ENCODE measurements at places on chromosomes 1 and 21.

DNA sequence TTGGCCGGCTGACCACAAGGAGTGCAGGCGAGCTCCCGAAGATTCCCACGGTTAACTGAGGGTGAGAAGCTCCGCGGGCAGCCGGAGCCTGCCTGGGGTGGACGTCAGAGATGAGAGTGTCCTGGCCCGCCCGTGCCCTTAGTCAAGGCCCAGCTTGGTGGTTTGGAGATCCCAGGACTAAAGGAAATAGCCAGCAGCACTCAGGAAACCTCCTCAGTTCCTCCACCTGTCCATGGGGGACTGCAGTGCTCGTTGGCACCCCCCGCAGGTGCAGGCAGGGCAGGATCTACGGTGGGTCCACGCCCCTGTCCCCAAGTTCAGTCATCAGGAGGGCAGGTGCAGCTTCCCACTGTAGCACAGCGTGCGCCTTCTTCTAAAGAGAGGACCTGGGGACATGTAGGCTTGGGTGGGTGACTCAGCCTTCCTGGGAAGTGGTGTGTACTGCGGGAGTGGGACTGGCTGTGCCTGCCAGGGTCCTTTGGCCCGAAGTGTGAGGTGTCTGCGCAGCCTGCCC lies 32.5 kb downstream of the SLX9 start:
- no peak for DNase-seq

DNA sequence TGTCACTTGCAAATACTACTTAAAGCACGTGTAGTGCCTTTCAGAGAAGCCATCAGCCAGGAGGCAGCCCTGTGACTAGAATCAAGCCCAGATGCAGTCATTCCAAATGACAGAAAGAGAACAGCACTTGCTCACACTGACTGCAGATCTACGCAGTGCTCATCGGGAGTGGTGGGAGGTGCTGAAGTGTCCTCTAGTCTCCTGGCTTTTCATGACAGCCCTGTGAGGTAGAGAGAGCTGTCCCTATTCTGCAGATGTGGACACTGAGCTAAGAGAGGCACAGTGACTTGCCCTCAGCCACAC lies 62.3 kb upstream of the EDN2 start:
- DNase-seq: no peak

- no peak for DNase-seq
These were observed 368.1 kb downstream of the LTN1 start for GRCh38 chr21:28624626-28625025.

DNA sequence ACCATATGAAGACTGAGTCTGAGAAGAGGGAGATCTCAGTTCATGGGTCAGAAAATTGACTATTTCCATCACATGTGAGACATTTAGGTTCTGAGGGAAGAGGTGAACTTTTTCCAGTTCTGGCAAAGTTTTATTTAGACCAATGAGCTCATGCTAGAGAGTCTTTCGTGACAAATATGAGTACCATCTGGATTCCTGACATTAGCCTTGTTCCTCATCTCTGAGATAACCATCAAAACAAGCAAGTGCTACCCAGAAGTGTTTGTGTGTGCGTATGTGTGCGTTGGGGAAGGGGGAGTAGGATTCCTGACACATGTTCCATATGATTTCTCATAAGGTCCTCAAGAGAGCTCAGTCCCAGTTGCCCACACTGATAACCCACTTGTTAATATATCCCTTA lies 120.6 kb downstream of the FASLG start:
- no peak for DNase-seq

DNA sequence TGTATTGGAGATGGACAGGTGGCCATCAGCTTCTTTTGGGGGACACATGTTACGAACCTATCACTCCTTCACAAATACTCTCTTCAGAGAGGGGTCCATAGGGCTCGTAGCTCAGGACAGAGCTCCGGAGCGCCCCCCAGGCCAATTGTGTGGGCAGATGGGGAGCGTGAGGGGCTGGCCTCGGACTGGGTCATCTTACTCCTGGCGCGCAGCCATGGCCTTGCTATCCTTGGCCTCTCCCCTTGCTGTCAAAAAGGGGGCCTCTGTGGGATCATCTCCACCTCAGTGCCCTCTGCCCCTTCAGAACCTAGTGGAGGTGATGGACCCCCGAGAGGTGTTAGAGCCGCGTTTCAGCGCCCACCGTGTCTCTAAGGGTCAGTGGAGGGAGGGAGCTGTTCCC lies 35.0 kb downstream of the ATP5PO start:
- no peak for DNase-seq

DNA sequence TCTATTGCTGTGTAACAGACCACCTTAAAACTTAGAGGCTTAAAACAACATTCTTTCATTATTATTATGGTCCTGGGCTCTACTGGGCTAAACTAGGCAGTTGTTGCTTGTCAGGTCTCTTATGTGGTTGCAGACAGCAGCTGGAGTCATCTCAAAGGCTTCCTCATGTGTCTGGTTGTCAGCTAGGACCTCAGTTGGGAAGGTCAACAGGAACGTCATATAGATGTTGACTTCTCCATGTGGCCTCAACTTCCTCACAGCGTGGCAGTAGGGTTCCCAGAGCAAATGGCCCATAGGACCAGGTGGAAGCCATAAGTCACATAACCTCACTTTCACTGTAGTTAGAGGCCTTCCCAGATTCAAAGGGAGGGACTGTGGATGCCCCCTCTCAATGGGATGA lies 15.4 kb upstream of the MEF2D start:
- no peak for DNase-seq

DNA sequence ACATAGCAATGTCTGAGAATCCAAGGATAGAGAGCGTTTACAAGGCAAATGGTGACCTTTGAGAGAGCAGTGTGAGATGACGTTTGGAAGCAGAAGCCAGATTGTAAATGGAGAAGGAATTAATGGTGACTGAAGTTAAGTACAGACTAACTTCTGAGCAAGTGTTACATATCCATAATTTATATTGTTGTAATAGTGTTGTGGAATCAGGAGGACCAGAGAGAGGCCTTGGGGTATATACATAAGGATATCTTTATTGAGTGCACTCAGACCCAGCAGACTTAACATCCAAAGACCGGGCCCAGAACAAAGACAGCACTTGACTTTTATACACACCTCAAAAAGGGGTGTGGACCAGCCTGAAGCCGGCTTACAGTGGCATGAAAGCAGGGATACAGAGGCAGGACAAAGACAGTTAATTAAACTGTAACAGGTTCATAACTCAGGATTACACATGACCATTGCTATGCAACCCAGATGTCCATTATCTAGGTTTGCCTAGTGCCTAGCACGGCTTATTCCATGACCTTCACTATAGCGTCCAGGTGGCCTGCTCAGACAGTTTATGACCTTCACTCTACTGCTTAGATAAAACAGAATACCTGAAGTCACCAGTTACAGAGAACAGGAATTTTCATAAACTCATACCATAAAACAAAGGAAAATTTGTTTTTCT lies 2.7 kb upstream of the MGST3 start:
- no peak for DNase-seq

GRCh38 chr1:56788588-56788987 lies 30.6 kb downstream of the FYB2 start:
- no peak for DNase-seq

GRCh38 chr1:19981507-19982312 lies 2.3 kb upstream of the PLA2G2A start:
- no peak for DNase-seq

GRCh38 chr1:226965581-226966440 lies 25.7 kb downstream of the COQ8A start:
- DNase-seq: no peak

GRCh38 chr1:108107658-108108057 lies 92.5 kb downstream of the SLC25A24 start:
- no peak for DNase-seq

DNA sequence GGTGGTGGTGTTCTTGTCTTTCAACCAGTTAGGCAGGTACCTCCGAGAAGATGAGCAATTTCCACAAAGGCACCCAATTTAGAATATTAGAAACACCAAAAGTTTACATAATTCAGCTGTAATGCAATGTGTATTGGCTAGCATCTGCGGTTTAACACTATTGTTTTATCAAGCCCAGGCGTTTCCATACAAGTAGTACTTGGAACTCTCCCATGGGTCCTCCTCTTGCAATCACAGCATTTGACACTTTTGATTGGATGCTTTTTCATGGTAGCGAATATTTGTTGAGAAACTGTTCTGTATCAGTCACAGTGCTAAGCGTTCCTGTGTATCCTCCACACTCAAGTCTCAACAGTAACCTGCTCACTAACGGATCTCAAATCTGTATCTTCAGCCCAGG lies 20.1 kb upstream of the MAP1LC3C start:
- DNase-seq: no peak

GRCh38 chr21:41133874-41134522 lies 34.0 kb upstream of the BACE2 start:
- DNase-seq: no peak

DNA sequence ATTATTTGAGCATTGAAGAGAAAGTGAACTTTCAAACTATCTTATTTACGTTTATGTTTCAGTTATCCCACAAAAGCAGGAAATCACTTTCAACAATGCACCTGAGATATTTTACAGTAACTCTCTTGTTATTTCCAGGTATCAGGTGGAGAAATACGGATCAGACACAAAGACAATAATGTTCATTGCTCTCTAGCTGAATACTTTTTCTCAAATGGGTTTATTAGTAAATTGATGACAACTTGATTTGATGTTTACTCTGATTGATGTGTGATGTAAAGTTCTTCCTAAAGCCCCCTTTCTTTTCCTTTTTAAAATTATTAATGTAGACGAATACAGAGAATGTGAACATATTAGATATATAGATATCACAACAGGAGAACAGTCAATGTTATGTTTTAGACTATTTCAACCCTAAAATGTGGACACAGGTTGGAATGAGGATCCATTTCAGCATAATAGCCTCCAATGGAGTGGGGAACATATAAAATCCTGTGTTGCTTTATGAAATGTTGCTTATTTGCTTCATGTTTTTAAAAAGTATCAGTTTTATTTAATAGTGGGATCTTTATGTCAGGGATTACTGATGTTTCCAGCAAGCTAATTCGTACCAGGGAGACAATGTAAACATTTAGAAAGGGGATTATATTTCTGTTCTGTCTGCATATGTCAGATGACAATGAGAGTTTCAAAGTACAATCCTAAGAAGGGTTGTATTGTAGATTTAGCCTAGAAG lies 1522.3 kb upstream of the TPTE start:
- DNase-seq: no peak

- DNase-seq: no peak
These were observed 3.8 kb downstream of the PBXIP1 start for GRCh38 chr1:154951901-154952657.

DNA sequence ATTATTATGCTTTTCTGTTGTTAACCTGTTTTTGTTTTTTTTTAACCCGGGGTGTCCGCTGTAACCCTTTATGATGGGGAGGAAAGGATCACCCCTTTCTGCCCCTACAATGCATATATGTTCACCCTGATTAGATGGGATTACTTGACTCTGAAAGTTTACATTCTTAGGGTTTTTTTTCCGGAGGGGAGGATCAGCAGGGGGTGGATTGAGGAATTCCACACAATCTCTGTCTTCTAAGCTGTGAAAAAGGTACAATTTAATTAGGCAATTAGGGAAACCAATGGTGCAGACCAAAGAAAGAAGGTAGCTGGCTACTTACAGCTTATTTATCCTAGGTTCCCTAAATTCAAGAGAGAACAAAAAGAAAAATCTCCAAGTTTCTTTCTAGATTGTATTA lies 58.3 kb downstream of the EDEM3 start:
- DNase-seq: no peak

DNA sequence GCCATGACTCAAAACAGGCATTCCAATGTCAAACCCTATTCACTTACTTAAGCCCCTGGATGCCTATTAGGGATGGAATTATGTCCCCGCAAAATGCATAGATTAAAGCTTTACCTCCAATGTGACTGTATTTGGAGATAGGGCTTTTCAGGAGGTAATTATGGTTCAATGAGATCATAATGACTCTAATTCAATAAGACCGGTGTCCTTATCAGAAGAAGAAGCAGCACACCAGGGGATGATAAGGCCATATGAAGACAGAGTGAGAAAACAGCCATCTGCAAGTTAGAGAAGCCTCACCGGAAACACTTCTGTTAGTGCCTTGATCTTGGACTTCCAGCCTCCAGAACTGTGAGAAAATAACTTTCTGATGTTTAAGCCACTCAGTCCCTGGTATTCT lies 1131.8 kb upstream of the TMPRSS15 start:
- no peak for DNase-seq

DNA sequence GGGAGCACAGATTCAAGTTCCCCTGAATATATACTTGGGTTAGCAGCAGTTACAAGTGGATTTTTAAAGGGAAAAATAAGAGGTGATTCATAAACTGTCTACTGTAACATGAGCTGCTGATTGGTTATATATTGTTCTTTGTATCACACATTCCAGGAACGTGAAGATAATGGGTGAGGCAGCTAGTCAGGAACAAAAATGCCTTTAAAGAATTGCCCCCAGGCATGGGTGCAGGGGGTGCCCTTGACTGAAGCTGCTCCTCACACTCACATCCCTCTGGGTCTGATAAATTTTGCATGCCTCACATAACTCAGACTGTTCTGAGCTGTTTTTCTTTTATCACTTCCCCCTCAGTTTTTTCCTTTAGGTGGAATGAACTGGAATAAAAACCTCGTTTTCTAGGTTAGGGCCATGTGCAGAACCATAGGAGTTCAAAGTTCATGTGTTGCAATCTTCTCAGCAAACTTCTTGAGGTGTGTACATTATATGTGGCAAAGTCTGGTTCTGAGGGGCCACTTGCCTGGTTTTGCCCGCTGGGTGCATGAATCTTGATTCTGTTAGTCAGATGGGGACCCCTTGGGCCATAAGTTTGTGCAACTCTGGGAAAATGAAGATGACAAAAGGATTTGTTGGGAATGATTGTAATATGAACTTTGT lies 21.1 kb downstream of the TBX19 start:
- DNase-seq: no peak

- no peak for DNase-seq
These were observed 82.2 kb downstream of the SPSB1 start for GRCh38 chr1:9374748-9375341.

DNA sequence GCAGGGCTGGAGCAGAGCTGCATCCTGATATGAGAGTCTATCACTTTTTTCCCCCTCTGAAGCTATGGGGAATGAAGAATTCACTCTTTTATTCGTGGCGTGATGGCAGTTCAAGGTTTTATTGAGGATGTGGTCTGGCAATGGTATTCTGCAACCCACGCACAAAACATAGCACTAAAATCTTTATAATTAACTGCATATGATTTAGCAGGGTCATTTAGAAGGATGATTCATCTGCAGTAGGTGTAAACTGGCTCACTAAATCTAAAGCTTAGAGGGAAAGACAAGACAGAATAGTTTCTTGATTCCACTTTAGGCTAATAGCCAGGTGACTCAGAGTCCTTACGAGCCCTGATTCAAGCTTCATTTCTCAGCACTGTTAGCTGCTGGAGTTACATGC lies 25.0 kb upstream of the CHRM3 start:
- no peak for DNase-seq
